ENCODE measurements at places on chromosomes 16 and 17.

GRCh38 chr16:84717484-84717883 lies 17.7 kb downstream of the USP10 start:
- no peak for DNase-seq

GRCh38 chr16:85302018-85302847 lies 190.0 kb upstream of the CIBAR2 start:
- DNase-seq = no peak

DNA sequence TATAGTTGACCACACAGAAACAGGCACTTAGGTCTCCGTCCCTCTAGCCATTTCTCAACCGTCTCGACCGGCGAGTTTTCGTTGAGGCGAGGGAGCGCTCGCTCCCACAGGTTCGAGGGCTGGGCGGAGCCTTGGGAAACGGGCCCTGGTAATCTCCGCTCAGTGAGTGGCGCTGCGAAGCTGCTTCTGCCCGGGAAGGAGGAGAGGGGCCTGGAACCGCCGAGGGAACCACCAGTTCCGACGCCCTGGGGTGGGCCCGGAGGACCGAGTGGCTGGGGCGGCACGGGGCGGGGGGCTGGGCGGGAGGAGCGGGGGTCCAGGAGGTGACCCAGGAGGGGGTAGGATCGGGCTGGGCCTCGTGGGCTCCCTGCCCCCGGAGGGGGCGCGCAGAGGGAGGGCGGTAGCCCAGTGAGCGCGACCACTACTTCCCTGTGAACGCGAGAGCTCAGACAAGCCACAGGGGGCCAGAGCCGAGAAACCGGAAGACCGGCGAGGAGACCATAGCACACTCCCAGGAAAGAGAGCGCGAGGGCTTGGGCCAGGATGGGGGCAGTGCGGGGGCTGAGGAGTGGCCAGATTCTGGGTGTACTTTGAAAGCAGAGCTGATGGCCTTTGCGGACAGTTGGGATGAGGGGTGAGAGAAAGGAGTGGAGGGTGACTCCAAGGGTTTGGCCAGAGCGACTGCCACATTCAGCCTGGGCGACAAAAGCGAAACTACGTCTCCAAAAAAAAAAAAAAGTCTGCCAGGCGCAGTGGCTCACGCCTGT lies 29.9 kb upstream of the ARL4D start:
- DNase-seq = peak; percentile 71

DNA sequence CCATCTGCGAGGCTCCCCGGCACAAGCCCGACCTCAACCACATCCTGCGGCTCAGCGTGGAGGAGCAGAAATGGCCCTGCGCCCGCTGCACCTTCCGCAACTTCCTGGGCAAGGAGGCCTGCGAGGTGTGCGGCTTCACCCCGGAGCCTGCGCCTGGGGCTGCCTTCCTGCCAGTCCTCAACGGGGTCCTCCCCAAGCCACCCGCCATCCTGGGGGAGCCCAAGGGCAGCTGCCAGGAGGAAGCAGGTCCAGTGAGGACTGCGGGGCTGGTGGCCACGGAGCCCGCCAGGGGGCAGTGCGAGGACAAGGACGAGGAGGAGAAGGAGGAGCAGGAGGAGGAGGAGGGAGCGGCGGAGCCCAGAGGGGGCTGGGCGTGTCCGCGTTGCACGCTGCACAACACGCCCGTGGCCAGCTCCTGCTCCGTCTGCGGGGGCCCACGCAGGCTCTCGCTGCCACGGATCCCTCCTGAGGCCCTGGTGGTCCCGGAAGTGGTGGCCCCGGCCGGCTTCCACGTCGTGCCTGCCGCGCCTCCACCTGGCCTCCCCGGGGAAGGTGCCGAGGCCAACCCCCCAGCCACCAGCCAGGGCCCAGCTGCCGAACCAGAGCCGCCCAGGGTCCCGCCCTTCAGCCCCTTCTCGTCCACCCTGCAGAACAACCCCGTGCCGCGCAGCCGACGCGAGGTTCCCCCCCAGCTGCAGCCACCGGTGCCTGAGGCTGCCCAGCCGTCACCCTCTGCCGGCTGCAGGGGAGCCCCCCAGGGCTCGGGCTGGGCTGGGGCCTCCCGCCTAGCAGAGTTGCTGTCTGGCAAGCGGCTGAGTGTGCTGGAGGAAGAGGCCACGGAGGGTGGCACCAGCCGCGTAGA lies 13.1 kb upstream of the PRR35 start:
- peak; percentile 52 for DNase-seq

GRCh38 chr17:34566873-34567272 lies 12.5 kb upstream of the TMEM132E start:
- no peak for DNase-seq

DNA sequence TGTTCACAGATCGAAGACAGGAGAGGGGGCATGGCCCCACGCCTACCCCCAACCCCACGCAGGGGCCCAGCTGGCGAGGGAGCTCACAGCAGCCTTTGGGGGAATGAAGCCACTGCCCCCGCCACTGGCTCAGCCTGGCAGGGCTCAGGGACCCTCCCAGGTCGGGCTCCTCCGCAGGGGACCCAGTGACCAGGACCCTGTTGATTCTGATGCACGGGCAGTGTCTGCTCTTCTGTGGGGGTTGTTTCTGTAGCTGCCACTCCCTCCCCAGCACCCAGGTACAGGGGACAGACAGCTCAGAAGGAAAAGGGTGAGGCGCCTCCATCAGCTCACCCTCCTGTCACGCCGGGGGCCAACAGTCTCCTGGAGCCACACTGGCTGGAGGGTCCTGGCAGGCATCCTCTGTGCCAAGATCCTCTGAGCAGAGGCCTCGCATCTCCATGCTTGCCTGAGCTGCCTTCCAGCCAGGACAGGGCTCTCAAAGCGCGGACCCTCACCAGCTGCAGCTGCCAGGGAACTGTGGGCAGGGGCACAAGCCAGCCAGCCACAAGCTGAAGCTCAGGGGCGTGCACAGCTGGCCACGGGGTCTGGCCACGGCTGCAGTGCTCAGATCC lies 49.1 kb downstream of the ZNF778 start:
- no peak for DNase-seq

- no peak for DNase-seq
Measured at GRCh38 chr17:64252831-64253230, 10.2 kb downstream of the TEX2 start.

DNA sequence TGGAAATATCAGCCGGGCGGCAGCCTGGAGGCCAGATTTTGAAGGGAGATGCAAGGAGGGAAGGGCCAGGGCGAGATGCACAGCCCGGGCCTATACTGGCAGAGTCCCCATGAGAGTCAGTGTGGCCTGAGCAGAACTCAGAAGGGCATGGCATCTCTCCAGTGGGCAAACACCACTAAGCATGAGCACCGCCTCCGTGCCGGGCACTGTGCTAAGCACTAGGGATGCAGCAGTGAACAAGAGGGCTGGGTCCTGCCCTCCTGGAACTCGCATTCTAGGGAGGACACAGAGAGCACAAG lies 33.5 kb downstream of the TK2 start:
- DNase-seq = no peak

DNA sequence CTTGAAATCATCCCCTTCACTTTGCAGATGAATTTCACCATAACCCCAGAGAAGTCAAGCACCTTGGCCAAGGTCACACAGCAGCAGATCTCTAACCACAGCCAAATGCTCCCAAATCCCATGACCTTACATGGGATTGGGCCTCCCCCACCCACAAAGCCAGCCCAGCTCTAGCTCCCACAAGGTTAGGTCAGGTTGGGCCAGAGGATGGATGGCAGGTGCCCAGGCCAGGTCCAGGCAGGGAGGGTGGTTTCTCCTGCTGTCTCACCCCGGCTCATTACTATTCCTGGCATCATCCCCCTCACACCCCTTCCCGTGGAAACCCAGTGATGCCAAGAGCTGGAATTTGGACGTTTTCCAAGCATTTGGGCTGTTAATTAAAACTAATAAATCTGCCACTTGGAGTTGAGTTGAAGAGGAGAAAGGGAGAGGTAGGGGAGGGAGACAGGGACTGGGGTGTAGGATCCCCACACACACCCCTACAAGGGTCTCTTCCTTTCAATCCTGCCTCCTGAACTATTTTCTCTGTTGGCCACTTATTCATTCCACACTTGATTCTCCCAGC lies 181.6 kb downstream of the TMEM132E start:
- DNase-seq = no peak

GRCh38 chr17:14448818-14449217 lies 147.9 kb downstream of the HS3ST3B1 start:
- no peak for DNase-seq

- peak; percentile 68 for DNase-seq
Measured at GRCh38 chr17:48011405-48012150, 26.0 kb downstream of the COPZ2 start.

All from activated CD4-positive, alpha-beta memory T cell treated with anti-CD3 and anti-CD28 coated beads, Interleukin-2, amount 10 ng/mL, durations not matched to agents 7 days and 5 days (primary cell).